Stimulated activated CD4-positive, alpha-beta T cell treated with anti-CD3 and anti-CD28 coated beads, Interleukin-12 subunit alpha, Interleukin-12 subunit beta, amount 100 ng/mL, for 24 hours (primary cell): ENCODE measurements at places on chromosomes 12 and 14.

DNA sequence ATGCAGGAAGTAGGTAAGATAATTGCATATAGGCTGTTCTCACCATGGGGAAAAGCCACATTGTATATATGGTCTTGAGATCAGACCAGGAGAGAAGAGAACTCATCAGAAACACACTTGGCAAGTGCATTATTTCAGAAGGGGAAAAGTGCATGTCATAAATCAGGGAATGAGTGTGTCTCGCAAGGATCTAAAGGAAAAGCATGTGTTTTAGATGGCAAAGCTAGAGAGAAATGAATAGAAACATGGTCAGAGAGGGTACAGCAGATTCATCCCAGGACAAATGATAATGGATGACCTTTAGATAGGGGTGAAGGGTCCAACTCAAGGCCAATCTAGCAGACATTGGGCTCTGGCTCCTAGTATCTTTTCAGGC, 230.2 kb upstream of the NAV3 start:
- no peak for DNase-seq

GRCh38 chr14:57508756-57509155, 15.1 kb upstream of the CCDC198 start:
- no peak for DNase-seq

- DNase-seq, result no peak
Measured at GRCh38 chr14:92362781-92363235, 39.8 kb downstream of the SLC24A4 start.

DNA sequence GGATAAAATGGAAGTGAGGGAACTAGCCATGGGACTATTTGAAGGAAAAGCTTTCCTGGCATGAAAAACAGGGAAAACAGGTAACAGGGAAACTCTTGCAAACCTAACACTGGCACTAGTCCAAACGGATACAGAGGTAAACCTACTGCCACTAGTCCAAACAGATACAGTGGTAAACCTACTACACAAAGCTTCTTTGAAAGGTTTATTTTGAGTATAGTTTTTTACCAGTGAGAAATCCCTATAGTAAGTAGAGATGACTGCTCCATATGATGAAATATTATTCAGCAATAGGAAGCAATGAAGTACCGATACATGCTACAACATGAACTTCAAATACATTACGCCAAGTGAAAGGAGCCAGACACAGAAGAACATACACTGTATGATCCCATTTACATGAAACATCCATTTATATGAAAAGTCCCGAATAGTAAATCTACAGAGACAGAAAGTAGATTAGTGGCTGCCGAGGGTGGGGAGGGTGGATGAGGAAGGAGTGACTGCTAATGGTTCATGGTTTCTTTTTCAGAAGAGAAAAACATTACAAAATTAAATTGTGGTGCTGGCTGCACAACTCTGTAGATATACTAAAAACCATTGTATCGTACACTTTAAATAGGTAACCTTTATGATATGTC, 25.5 kb downstream of the SPTLC2 start:
- DNase-seq, result no peak

DNA sequence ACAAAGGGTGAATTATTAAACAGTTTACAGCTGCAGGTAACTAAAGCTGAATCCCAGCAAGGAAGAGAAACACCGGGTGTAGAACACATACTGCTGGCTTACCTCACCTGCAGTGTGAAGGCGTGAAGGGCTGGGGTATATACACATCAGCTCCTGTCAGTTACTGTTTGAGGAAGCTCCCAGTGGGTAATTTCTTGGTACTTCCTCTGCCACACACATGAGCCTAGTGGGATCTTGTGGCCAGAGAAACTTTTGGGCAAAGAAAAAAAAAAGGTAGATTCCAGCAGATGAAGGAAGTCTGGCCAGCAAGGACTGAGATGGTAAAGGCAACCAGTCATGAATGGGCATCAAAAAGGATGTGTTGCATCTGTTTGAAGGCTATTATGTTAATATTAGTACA, 14.0 kb upstream of the GPR33 start:
- DNase-seq, result no peak

DNA sequence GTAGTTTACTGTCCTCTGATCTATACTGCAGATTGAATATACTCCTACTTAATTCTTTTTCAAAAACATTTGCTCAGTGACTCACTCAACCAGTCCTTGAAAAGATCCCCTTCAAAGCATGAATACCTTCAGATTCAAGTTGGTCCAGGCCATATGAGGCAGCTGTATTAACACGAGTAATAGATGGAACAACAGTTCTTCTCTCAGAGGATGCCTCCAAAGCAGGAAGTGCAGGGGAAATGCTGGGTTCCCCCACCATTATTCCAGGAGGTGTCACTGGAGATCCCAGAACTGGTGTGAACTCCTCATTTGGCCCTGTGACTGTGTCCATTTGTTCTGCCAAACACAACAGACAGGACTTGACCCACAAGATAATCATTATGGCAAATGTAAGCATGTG, 20.6 kb downstream of the ARMH4 start:
- no peak for DNase-seq

GRCh38 chr14:105281371-105282097, 19.3 kb downstream of the BRF1 start:
- no peak for DNase-seq

DNA sequence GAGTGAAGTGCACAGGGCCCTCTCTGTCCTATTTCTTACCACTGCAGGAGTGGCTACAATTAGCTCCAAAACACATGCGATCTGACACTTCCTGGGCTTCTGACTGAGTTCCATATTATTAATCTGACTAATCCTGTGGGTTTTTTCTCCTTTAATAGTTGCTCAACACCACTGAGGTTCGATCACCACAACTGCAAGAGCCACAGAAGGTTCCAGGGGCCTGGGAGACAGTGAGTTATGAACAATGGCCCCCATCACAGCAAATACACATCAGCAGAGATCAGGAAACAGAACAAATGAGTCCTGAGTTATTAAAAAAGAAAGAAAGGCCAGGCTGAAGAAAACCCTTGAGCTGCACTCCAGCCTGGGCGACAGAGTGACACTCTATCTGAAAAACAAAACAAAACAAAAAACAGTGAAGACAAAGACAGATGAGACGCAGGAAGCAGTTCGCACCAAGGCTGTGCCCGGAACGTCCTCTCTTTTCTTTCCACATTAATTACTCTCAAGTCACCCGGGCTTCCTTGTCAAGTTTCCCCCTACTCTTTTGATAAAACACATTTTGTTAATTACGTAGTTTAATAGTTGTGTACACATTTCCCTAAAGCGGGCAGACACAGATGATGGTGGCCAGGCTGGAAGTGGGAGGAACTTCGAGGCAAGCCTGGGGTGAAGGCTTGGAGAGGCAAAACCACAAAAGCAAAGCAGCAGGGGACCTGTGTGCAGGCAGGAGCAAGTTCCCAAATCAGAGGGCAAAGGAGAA, 42.7 kb downstream of the CDC42BPB start:
- DNase-seq, result no peak

- DNase-seq, result no peak
Measured at GRCh38 chr12:39368096-39368495, 74.8 kb downstream of the KIF21A start.

DNA sequence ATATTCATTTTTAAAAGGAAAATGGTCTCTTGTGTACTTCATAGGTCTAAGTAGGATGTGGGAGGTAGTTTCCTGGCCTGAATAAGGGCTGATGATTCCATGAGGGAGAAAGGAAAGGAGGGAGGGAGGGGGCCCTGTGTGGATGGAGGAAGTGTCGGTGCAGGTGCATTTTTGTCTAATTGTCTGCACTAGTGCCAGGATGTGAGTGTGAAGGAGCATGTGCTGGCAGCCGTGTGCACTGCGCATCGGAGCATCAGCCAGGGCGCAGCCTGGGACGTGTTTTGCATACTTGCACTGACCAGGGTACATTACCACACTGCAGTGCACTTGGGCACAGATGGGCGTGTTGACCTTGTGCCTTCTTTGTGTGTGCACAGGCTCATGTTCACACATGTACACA, 29.2 kb downstream of the SMUG1 start:
- DNase-seq, result no peak

GRCh38 chr14:38948171-38948570, 154.9 kb downstream of the SEC23A start:
- no peak for DNase-seq

- DNase-seq, result no peak
Measured at GRCh38 chr14:22458737-22459136, 130.3 kb downstream of the DAD1 start.

DNA sequence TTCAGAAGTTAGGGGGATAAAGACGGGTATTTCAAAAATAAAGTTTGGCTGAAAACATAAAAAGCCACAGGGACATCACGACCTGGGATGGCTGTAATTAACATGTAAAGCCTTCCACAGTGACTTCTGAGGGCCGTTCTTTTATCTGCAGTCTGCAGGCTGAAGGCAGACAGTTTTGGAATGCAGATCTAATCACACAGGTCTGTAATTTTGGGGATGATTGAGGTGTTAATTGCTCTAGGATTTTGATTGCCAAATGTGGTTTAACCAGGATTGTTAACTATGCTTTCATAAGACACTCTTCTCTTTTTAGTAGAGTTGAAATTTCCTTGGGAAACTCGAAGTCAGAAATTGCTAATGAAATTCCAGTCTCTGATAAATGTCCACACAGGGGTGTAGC, 355.5 kb downstream of the ATP23 start:
- no peak for DNase-seq

DNA sequence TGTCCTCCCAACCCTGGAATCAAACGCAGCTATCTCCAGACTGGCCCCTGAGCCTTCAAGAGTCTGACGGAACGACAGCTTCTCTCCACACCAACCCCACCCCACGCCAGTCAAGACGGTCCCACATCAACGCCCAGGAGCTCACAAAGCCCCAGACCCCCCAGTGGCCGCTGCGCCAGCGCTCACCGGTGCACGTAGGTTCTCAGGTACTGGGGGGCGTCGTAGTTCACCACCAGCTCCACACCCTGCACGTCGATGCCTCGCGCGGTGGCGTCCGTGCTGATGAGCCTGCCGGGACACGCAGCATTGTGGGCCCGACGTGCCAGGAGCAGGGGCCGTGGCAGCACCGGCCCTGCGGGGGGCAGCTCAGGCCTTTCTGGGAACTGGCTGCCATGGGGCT, 4.2 kb downstream of the DDX51 start:
- DNase-seq, result no peak

DNA sequence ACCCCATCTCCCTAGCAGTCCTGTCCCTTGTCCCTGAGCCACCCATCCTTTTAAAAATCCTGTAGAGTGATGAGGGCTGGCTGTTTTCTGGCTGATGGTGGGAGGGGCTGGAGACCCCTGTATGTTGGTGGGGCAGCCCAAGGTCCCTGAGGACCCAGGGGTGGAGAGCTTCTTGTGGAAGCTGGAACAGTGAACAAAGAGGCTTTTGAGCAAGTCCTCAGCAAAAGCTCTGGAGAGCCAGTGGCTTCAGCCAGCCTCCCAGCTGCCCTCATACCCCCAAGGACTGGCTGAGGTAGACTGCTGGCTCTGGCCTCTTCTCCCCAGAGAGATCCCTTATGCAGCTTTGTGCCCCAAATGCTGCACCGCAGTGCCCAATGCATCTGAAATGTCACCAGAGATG, 29.2 kb upstream of the COL2A1 start:
- no peak for DNase-seq

GRCh38 chr14:55399852-55400251, 11.8 kb downstream of the ATG14 start:
- no peak for DNase-seq

DNA sequence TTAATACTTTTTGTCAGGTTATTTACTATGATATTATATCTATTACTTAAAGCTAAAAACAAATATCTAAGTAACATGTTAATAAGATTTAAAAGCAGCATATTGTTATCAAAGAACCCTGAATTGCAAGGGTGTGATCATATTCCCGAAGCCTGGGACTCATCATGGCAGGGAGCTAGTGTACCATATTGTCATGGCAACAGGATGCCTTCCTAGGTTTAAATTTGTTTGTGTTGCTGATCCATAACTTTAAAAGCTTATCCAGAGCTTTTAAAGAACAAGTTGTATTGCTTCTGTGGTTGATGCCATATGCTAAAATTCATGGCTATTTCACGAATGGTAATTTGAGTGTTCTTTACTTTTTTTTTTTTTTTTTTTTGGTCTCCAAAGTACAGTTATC, 500.5 kb downstream of the NAV3 start:
- no peak for DNase-seq
